ENCODE measurements at places on chromosomes 1 and 21.
A peak's percentile ranks its signal among the peaks of the same experiment; 100 is the strongest.

- DNase-seq = no peak
These were observed 22.7 kb downstream of the PAX7 start for GRCh38 chr1:18653367-18653766.

DNA sequence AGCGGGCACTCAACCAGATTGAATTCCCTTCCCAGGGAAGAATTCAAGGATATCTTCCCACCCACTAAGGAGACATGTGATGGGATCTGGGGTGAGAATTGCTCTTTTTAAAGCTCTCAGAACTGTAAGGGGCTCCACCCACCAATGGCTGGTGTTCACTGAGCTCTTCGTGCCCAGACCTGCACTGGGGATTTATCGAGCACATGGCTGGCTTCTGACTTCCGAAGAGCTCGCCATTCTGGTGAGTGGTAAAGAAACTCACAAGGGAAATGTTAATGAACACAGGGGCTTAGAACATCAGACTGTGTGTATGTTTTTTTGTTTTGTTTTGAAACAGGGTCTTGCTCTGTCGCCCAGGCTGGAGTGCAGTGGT is 9.8 kb downstream of the PADI3 start:
- no peak for DNase-seq

- peak; percentile 73 for DNase-seq
These were observed 63.0 kb upstream of the BACH1 start for GRCh38 chr21:29235714-29236197.

GRCh38 chr1:97906567-97907241 is 14.1 kb downstream of the DPYD start:
- no peak for DNase-seq
